ENCODE measurements at places on chromosomes 7 and 10. TPM values are rescaled to one million over a fixed set of nuclear protein-coding genes. Genes with fewer than 3 reads are reported as not detected.

Gene CALML5
- not detected for polyA plus RNA-seq

Gene RASA4B
- polyA plus RNA-seq = 6.6 TPM

Gene CCDC186
- 24.1 TPM for polyA plus RNA-seq

DNA sequence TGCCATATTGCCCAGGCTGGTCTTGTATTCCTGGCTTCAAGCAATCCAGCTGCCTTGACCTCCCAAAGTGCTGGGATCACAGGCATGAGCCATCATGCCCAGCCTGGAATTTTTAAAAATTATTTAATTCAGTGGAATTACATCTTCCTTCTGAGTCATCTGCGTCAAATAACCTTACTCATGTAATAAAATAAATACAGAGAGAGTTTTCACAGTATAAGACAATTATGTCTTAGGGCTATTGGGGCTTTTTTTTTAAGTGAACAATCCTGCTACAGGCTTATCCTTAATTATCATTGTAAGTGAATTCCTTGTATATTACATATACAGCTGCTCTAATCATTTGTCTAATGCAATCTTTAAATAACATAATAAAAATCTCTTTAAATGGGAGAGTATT, 108.3 kb downstream of the MAPK8 start:
- DNase-seq = no peak

Gene METTL27
- polyA plus RNA-seq = 8.8 TPM

GRCh38 chr7:155802906-155803417, 9.3 kb downstream of the SHH start:
- DNase-seq = no peak

GRCh38 chr7:22445140-22445743, 54.7 kb downstream of the STEAP1B start:
- DNase-seq = peak; percentile 59

DNA sequence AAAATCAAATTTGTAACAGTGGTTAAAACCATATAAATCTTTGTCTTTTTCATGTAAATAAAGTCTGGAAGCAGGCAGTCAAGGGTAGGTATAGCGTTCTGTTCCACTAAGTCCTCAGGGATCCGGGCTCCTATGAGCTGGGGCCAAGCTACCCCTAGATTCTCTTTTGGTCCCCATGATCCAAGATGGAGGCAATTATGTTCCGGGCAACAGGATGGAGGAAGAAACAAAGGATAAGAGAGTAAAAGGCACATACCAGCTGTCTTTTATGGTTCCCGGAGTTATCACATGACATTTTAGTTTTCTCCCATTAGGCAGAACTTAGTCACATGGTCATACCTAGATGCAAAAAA, 224.4 kb upstream of the NFE2L3 start:
- no peak for DNase-seq

DNA sequence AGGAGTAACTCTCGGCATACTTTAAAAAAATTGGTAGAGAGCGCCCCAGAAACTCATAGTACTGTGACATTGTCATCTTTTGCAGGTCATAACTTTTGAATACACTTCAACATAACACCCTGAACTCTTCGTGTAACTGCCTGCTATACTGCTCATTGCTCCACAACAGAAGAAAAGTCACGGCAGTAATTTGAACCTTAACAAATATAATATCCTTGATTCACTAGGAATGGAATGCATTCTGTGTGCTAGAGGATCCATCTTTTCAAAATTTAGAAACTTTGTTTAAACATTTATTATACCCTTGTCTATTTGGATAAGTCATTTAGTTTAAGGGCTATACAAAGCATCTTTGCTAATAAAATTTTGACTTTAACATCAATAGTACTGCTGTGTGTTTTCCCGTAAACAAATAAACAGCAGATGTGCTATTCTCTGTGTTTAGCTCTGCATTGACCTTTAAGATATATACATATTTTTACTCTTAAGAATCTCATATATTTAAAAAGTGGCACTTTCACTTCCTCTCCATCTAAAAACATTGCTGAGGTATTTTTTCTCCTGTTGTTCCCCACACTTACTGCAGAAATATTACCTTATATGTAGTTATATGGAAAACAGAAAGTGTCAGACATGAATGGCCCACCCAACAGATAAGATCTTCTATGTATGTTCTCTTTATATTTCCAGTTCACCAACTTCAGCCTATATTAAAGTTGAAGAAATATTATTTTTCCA, 217.6 kb upstream of the TMEM229A start:
- DNase-seq = no peak

Gene ANKRD7
- 4.8 TPM for polyA plus RNA-seq
